ENCODE measurements at places on chromosomes 2 and 18.
A peak's percentile ranks its signal among the peaks of the same experiment; 100 is the strongest.

- DNase-seq = no peak
Observed at GRCh38 chr2:191597186-191597751, 80.7 kb upstream of the NABP1 start.

DNA sequence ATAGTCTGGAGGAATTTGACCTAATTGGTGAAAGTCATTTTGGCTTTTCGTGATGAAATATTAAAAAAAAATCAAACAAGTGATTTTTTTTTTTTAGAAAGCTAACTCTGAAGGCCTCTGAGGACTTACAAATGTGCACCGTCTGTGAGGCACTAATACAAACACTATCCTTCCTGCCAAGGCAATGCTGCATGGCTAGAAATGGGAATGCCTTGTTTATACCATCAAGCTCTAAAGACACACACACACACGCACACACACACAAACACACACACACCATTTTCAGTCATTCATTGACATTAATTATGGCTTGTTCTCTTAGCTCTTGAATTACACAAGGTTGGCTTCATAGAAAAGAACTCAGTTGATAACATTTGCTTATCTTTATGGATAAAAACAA lies 1242.0 kb upstream of the ACVR2A start:
- DNase-seq = peak; percentile 10

GRCh38 chr2:161703863-161704262 lies 79.6 kb downstream of the SLC4A10 start:
- no peak for DNase-seq

- DNase-seq = no peak
Observed at GRCh38 chr18:9704233-9705118, 3.6 kb upstream of the RAB31 start.

DNA sequence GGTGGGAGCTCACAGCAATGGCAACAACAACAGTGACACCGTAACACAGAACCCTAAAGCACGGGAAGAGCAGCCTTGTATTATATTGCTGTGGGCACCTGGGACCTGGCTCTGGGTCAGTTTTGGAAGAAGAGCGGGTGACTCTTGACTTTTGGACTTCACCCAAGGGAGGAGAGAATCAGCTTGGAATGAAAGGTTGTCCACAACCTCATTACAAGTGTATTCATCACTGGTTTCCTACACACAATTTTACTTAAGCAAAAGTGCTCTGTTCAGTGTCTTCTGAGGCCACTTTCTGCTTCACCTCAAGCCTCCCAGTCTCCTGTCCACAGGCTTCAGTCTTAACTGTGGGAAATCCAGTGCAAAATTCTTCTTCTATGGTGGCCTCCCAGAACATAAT lies 263.8 kb downstream of the KCNE4 start:
- no peak for DNase-seq

- no peak for DNase-seq
Observed at GRCh38 chr2:73999881-74000597, 15.3 kb downstream of the TET3 start.

DNA sequence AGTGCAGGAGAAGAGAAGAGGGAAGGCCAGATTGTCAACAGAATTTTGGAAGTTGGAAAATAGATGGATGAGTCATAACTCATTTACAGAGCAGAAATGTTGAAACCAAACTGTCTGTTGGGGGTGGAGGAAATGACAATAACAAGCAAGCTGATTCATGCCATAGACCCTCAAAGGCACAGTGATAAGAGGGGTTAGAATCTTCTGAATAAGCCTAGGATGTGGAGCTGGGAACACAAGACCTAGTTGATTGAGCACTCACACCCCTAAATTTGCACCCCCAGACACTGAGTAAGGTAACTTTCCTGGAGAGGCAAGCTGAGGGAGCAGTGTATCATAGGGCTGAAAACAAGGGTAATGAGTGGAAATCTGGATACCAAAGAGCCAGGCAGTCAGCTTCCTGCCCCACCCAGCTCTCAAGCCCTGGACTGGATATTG lies 141.4 kb downstream of the SCG2 start:
- no peak for DNase-seq

GRCh38 chr2:206063635-206064034 lies 22.3 kb downstream of the INO80D start:
- DNase-seq = no peak

GRCh38 chr2:96830044-96830562 lies 13.7 kb downstream of the ANKRD23 start:
- no peak for DNase-seq

DNA sequence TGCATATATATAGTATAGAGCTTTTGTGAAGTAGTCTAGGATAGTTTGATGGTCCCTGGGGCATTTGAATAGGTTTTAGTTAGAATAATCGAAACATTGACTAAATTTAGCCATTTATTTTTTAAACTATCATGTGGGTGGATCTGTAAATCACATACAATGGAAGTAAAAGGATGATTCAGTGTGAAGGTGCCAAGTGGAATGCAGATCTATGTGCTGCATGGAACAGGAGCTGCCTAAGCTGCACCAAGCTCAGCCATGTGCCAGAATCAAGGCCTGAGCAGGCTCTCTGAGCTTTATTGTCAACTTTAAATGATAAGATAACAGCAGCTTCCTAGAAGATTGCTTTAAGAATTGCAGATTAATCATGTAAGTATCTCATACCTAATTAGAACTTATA lies 1996.2 kb upstream of the PIK3C3 start:
- no peak for DNase-seq

DNA sequence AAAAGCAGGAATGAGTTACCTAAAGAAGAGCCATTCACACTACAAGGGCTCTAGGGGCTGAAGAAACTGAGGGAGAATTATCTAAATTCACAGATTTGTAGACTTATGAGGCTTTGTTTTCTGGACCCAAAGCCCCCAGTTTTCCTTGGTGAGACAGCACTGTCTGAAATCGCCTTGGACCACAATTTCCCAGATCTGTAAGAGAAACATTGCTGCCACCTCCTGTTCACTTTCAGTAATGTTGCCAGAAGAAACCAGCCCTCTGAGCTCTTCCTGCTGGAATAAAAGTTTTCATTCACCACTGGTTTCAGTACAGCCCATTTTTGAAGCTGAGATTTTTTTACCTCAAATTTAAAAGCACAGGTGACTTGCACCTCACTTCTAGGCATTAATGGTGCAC lies 169.2 kb downstream of the CDH20 start:
- DNase-seq = peak; percentile 39

- no peak for DNase-seq
Observed at GRCh38 chr2:65363879-65364666, 68.3 kb downstream of the SPRED2 start.

DNA sequence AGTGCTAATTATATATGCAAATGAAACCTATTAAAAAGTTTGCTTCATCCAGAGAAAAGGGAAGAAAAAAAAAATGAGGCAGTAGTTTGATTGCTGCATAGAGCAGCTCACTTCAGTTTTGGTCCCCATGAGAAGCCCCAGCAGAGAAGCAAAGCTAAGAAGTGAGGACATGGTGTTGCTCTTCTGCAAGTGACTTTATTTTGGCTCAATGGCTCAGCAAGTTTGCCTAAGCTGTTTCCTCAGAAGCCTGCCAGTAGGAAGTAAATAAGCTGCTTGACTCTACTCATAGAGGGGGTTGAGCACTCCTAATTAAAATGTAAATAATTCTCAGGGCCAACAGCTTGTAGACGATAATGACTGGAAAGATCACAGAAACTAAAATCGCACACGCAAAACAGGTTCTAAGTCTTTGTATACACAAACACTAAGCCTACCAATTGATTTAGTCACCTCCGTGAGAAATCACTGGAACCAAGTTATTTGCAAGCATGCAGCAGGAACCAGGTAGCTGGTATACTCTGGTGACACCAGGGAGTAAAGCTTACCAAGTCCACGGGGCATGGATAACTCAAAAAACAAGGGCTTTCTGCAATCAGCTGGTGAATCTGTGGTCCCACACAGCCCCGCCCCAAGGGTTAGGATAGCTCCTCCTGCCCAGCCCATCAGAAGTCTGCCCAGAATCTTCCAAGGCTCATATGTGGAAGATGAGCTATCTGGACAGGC lies 39.7 kb upstream of the NABP1 start:
- DNase-seq = no peak

- DNase-seq = no peak
Observed at GRCh38 chr2:5590886-5591285, 101.3 kb upstream of the SOX11 start.

GRCh38 chr2:222305516-222306392 lies 7.0 kb upstream of the PAX3 start:
- DNase-seq = no peak

- DNase-seq = no peak
Observed at GRCh38 chr2:44109166-44109565, 59.5 kb upstream of the PPM1B start.

DNA sequence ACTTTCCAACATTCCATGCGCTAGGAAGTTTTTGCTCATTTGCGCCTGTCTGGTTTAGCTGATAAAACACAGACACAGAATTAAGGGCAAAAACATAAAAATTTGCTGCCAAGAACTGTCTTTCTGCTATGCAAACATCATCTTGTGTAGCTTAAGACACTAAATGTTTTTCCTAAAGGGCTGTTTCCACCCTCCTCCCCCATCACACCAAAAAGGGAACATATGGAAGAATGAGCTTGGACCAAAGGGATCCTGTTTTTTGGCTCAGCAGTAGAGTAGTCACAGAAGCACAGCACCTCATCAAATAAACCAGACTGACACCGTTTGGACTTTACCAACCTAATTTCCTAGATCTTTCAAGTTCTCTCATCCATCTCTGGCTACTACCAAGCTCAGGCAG lies 210.1 kb downstream of the ZNF521 start:
- DNase-seq = no peak

- DNase-seq = no peak
Observed at GRCh38 chr2:10522726-10523405, 74.7 kb upstream of the ODC1 start.

DNA sequence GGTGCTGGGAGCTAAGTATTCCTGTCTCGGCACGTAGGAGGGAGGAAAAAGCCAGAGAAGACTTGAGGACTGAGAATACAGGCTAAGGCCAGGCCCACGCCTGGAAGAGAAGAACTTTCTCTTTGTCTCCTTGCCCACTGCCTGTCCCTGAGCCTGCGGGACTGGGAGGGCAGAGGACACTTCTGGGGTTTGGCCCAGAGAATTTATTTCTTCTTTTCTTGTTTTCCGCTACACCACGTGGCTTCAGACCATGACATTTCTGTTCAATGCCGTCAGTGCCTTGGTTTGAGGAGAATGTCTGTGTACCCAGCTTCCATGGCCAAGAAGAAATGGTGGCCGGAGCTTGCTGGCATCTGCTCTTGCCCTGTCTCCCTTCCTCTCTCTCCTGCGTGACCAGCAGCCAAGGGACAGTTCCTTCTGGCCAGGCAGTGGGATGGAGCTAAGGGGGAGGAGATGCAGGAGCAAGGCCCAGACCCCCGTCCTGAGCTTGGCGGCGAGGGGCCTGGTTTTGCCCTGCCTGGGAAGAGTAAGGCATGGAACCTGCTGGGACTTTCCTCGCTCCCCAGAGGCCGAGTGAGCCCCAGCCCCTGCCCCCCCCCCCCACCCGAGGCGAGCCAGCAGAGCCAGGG lies 140.3 kb downstream of the KLHL29 start:
- DNase-seq = no peak

DNA sequence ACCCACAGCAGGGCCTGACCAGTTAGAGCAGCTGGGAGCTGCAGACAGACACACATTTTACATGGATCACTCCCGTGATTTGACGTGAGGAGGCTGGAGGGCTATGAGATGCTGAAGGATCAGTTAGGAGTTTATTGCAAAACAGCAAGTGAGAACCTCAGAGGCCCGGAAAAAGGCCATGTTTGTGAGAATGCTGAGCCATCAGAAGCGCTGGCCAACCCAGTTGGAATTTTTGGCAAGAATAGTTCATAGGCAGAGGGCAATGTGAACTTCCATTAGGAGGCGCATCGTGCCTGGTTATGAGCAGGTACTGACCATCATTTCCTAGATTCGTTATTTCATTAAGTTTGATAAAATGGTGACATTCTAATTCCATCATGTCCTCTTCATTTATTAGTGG lies 23.3 kb upstream of the LMAN1 start:
- DNase-seq = no peak

DNA sequence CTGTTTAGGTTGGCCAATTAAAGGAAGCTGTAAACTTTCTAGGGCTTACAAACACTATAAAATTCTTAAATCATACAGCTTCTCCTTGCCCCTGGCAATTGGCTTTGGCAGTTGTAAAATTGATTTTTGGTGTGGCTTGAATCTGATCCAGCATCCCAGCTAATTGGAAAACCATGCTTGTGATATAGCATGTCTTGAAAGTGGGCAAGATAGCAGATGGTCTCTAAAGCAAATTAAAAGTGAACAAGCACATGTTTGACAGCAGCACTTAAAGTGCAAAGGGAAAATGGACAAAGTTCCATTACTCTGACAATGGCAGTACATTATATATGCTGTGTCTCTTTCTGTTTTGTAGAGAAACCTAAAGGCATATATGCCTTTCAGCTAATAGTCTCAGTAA lies 302.9 kb upstream of the NXPH2 start:
- DNase-seq = no peak

GRCh38 chr2:207497596-207497995 lies 32.2 kb upstream of the CREB1 start:
- DNase-seq = no peak

- no peak for DNase-seq
Observed at GRCh38 chr2:119888680-119889079, 124.2 kb upstream of the EPB41L5 start.

- no peak for DNase-seq
Observed at GRCh38 chr18:45439851-45440645, 175.2 kb upstream of the SLC14A2 start.

- DNase-seq = no peak
Observed at GRCh38 chr2:134258684-134259388, 5.0 kb downstream of the MGAT5 start.

- DNase-seq = no peak
Observed at GRCh38 chr2:156181208-156181607, 151.3 kb downstream of the NR4A2 start.

- DNase-seq = no peak
Observed at GRCh38 chr18:44258086-44258485, 422.6 kb upstream of the SETBP1 start.

- no peak for DNase-seq
Observed at GRCh38 chr2:37934591-37935513, 9.8 kb downstream of the RMDN2 start.
